ENCODE measurements at places on chromosomes 1 and 21.

- DNase-seq, result no peak
Observed at GRCh38 chr1:40439247-40439646, 11.0 kb upstream of the ZFP69B start.

GRCh38 chr21:42102526-42102925 lies 31.4 kb downstream of the UMODL1 start:
- no peak for DNase-seq

GRCh38 chr1:164629971-164630370 lies 71.0 kb downstream of the PBX1 start:
- no peak for DNase-seq

DNA sequence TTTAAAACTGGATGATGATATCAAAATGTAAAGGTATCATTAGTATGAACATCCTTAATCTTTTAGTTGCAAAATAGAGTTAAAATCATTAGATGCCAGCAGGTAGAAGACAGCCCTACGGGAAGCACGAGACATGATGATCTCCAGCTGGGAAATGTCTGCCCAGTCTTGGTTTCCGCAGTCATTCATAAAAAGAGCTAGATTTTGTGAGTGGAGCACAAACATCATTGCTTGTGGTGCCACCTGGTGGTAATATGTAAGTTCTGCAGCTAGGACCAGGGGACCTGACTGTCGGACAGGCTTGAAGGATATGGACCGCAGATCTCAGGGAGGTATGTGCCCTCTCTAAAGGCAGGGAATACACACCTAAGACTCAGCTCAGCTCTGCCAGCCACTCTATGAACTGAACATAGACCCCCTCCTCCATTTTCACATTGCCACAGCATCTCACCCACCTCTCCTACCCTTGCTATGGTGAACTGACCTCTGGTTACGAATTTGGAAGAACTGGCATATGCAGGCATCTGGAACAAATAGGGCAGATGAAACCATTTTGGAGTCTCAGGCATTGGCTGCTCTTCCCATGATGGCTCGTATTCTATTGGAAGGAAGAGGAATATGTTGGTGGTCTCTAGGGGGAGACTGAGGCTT lies 9.2 kb downstream of the FCMR start:
- DNase-seq, result no peak

- DNase-seq, result no peak
Observed at GRCh38 chr1:12539705-12540579, 78.1 kb downstream of the DHRS3 start.
